ENCODE measurements at places on chromosomes 4 and X.

- no peak for DNase-seq
These were observed 707 bp upstream of the OTUD4 start for GRCh38 chr4:145181091-145181501.

DNA sequence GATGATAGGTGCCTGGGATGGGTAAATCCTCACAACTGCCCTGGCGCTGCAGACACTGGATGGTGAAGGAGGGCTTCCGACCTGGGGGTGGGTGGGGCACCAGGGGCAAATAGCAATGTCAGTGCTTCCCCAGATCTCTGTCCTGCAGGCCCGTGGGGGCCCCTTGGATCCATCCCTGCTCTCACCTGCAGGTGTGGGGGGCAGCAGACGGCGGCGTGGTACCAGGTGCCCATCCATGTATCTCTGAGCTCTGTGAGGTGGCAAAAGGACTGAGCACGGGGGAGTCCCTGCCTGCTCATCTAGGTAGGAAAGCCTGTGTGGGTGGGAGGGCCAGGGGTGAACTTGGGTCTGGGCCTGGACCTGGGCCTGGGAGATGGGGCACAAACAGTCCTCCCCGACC lies 6.5 kb upstream of the SYP start:
- no peak for DNase-seq

- no peak for DNase-seq
These were observed 189.4 kb downstream of the QDPR start for GRCh38 chr4:17322514-17322913.

DNA sequence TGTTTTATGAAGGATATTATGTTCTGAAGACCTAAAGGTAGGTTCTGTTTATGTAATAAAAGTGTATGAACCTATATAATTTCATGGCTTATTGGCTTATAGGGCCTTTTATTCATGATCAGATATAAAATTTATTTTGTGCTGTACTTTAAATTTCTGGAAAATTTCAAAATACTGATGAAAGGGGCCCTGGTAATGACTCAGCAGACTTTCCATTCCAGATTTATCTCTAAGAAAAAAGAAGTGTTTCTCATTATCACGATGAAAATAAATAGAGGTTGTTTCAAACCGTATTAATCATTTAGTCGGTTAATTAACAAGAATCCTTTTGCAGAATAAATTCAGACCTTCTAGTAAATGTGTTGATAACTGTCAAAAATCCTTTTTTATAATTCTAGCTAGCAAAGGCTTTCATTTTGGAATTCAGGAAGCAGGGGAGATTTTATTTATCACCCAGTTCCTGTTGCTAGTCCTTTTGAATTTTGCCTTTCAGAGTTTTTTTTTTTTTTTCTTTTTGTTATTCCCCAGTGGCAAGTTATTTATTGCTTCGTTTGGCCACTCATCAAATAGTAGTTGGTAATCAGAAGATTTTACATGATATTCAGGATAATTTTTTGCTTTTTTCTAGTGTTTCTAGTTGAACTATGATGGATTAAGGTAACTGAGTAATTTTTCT lies 5.4 kb upstream of the TAPT1 start:
- DNase-seq = no peak

GRCh38 chr4:13036841-13037240 lies 447.3 kb downstream of the RAB28 start:
- DNase-seq = no peak

GRCh38 chr4:94345969-94346368 lies 3.3 kb upstream of the HPGDS start:
- DNase-seq = no peak

Data from stimulated activated CD4-positive, alpha-beta T cell treated with anti-CD3 and anti-CD28 coated beads, Interleukin-12 subunit alpha, Interleukin-12 subunit beta, amount 100 ng/mL, for 24 hours (primary cell).